Neural progenitor cell (in vitro differentiated cells): ENCODE measurements at places on chromosomes 2 and 18. TPM values are rescaled to one million over a fixed set of nuclear protein-coding genes. Genes with fewer than 3 reads are reported as not detected.

DNA sequence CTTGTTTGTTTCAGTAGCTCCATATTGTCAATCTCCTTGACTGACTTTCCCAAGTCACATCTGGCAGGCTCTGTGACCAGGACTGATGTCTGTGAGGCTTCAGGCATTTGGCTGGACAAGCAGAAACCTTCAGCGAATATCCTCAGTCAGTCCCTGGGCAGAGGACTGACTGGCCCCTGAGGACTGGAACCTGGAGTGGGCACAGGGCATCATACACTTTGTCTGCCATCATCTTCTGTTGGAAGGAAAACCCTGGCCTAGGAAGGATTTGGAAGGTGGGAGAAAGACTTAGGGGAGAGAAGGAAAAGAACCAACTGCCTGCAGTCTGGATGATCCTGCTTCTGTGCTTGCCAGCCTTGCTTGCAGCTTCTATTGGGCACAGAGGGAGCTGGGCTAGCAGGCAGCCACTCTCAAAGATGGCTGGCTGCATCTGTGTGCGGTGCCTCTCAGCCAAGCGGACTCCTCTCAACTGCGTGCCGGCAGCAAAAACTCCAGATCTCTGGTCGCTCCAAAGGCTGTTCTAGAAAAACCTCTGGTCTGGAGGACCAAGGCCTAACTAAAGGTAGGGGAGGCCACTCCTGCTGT is 126.8 kb downstream of the MARCHF4 start:
- H3K4me3 ChIP-seq: no peak overlapping the region

DNA sequence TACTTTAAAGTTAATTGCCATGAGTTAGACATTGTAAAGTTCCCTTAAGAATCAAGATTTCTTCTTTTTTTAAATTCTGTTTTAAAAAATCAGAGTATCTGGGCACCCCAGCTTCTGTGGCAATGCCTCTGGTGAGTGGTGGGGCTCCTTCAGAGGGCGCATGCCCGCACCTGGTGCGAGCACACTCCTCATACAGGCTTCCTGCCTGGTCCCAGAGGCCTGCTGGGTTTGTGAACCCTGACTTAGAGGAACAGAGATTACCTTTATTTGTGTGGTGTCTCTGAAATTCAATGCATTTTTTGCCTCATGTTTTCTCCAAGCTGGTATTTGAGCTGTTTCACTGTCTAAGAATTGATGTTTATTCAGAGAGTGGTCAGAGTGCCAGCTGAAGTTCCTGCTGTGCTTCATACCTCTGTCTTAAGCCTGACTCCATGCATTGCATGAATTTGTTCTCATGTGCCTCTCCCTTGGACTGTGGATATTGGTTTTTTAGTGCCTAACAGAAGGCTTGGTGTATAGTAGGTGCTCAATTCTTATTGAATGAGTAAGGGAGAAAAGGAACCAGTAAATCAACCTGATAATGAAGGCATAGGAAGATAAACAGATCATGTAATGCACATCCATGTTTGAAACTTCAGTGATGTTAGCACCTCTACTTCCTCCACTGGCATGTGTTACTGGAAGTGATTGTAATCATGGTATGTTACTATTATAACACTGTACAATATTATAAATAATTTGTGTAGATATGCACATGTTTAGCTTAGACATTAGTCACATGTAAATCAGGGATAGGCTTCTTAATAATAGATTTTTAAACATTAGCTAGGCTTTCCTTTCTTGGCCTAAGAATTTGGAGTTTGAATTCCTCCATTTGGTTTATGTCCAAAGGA is 29.0 kb downstream of the PHLPP1 start:
- no peak for DNase-seq
- no peaks in the 10 kb centered on the region for H3K27me3 ChIP-seq
- H3K4me1 ChIP-seq: peaks cover 45% of the 10 kb centered on the region
- no peak overlapping the region for H3K27ac ChIP-seq

GRCh38 chr2:70643715-70644114 is 90.1 kb upstream of the TGFA start:
- peak; percentile 62 for DNase-seq
- no peaks in the 10 kb centered on the region for H3K36me3 ChIP-seq
- H3K27me3 ChIP-seq: no peaks in the 10 kb centered on the region

DNA sequence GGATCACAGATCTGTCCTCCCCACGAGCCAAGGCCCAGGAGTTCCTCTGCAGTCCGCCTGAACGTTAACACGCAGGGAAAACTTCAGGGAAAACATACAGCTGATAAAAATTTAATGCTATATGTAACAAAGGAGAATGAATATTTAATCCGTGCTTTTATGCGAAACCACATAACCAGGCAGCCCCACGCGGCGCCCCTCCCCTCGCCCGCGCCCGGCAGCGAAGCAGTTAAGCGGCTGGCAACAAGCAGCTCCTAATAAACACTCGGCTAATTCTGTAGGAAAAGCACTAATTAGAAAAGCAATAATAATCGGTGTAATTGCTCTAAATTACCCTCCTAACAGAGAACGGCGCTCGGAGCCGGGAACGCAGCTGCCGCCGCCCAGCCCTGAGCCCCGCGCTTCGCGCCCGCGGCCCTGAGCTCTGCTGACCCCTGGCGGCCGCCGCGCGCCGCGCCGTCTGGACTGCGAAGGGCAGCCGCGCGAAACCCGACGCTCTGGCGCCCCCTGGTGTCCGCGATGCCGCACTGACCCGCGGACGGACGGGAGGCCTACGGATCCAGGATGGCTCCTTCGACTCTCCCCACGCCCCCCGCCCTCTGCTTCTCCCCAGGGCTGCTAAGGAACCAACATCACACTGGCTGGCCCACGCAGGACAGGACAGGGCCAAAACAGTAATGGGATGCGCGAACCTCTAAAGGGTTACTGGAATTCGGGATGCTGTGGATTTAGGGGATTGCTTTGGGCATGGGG is 181.4 kb downstream of the SMAD2 start:
- H3K27me3 ChIP-seq: peaks cover 8% of the 10 kb centered on the region
- H3K36me3 ChIP-seq: no peaks in the 10 kb centered on the region
- DNase-seq: peak; percentile 90

The PSMA8 gene
- not detected in 2 replicates for total RNA-seq

DNA sequence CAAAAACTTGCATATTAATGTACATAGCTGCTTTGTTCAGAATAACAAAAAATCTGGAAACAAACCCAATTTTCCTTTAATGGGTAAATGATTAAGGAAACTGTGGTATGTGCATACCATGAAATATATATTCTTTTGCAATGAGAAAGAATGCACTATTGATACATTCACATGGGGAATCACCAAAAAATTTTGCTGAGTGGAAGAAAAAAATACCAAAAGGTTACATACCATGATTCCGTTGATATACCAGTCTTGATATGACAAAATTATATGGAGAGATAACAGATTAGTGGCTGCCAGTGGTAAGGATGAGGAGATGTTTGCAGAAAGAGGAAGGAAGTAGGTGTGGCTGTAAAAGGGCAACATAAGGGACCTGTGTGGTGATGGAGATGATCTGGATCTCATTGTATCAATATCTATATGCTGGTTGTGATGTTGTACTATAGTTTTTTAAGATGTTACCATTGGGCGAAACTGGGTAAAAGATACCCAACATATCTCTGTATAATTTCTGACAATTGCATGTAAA is 54.6 kb upstream of the BCL2L11 start:
- no peak overlapping the region for H3K27ac ChIP-seq
- H3K27me3 ChIP-seq: no peaks in the 10 kb centered on the region
- H3K36me3 ChIP-seq: no peaks in the 10 kb centered on the region
- no peak overlapping the region for H3K4me3 ChIP-seq
- no peak for DNase-seq

DNA sequence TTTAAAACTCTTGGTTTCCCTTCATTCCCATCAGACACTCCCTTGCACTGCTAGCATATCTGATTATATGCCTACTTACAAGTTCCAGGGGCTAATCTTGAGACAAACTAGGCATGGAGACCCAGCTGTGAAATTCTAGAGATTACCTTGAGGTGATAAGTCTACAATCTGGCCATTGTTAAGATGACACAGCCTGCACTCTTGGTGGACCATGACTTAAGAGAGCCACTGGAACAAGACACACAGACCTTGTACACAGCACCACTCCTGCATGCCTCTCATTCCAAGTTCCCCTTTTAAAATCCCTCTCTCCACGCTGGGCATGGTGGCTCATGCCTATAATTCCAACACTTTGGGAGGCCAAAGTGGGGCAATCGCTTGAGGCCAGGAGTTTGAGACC is 387.2 kb upstream of the DCC start:
- no peak overlapping the region for H3K4me3 ChIP-seq
- H3K36me3 ChIP-seq: no peaks in the 10 kb centered on the region
- H3K27me3 ChIP-seq: no peaks in the 10 kb centered on the region

The GCA gene
- 63.2 and 64.8 TPM in 2 replicates for total RNA-seq

DNA sequence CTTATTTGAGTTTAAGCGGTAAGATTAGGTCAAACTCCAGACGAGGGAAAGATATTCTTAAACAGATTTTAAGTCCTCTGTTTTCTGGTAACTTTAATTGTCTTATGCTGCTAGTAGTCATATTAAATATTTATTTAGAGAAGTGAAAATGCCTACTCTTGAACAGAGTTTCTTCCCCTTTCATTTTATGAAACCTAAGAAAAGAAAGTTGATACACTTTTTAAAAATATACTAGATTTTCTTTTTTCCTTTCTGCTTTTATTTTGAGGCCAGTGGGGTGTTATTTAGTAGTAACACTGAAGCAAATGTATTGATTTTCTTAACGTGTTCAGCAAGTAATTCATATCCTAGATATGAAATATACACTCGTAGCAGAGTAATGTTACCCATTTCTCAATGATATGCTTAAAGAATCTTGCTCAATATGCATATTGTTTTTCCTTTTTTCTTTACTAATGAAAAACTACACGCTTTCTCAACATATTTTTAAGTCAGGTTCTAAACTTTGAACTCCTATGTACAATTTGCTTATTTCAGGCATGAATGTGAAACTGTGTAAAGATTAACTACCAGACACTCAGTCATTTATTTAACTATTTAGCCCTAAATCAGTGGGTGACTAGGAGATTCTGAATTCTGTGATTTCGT is 691 bp downstream of the KYNU start:
- no peak for DNase-seq
- no peak overlapping the region for H3K4me3 ChIP-seq
- no peaks in the 10 kb centered on the region for H3K4me1 ChIP-seq
- no peak overlapping the region for H3K27ac ChIP-seq
- H3K27me3 ChIP-seq: no peaks in the 10 kb centered on the region
- H3K36me3 ChIP-seq: no peaks in the 10 kb centered on the region

The ANKRD29 gene
- 0.65 and 0.81 TPM in 2 replicates for total RNA-seq

DNA sequence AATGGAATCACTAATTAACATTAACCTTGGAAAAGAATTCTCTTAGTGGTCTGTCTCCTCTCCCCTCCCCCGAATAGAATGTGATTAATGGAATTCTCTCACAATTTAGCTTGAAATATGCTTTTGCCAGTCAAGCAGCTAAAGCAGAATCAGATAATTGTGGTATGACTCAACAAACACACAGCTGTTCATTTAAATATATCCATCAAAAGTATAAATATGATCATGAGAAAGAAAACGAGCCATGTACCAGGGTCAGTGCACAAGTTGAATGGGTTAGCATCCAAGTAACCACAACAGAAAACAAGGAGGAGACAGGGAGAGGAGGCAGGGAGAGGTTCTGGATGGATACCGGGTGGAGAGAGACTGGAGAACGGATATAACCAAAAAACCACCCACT is 66.9 kb downstream of the ACVR1 start:
- H3K36me3 ChIP-seq: no peaks in the 10 kb centered on the region
- no peak overlapping the region for H3K27ac ChIP-seq
- no peak for DNase-seq
- H3K4me3 ChIP-seq: no peak overlapping the region
- H3K4me1 ChIP-seq: no peaks in the 10 kb centered on the region
- H3K27me3 ChIP-seq: no peaks in the 10 kb centered on the region

- DNase-seq: no peak
- H3K4me3 ChIP-seq: peak overlapping the region; percentile 86
- H3K4me1 ChIP-seq: peaks cover 20% of the 10 kb centered on the region
- H3K27ac ChIP-seq: no peak overlapping the region
- H3K27me3 ChIP-seq: no peaks in the 10 kb centered on the region
Measured at GRCh38 chr2:86199834-86200177, 549 bp downstream of the MRPL35 start.

The CIDEA gene
- not detected in 2 replicates for total RNA-seq

The NCL gene
- total RNA-seq: 257 and 354 TPM in 2 replicates

DNA sequence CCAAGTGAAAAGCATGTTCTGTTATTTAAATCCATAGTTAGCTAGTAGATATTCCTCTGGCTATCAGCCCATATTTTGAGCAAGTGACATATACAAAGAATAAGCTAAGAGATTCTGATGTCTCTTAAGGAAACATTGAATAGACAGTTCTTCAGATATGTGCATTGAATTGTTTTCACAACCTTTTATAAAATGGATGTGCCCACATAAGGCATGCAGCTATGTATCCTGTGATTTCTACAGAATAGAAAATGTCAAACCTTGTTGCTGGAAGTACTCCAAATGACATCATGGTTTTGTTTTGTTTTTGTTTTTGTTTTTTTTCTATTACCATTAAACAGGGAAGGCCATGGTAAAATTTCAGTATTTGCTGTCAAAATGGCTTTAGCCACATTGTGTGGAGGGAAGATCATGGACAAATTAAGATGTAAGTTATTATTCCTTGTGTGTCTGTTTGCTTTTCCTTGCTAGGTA is 95.8 kb downstream of the DTNA start:
- no peak overlapping the region for H3K27ac ChIP-seq
- DNase-seq: no peak
- H3K36me3 ChIP-seq: no peaks in the 10 kb centered on the region
- no peaks in the 10 kb centered on the region for H3K27me3 ChIP-seq
- peaks cover 17% of the 10 kb centered on the region for H3K4me1 ChIP-seq

- H3K4me3 ChIP-seq: no peak overlapping the region
- H3K36me3 ChIP-seq: no peaks in the 10 kb centered on the region
- no peak overlapping the region for H3K27ac ChIP-seq
- no peaks in the 10 kb centered on the region for H3K4me1 ChIP-seq
Measured at GRCh38 chr2:30757749-30758148, 49.5 kb downstream of the CAPN13 start.

DNA sequence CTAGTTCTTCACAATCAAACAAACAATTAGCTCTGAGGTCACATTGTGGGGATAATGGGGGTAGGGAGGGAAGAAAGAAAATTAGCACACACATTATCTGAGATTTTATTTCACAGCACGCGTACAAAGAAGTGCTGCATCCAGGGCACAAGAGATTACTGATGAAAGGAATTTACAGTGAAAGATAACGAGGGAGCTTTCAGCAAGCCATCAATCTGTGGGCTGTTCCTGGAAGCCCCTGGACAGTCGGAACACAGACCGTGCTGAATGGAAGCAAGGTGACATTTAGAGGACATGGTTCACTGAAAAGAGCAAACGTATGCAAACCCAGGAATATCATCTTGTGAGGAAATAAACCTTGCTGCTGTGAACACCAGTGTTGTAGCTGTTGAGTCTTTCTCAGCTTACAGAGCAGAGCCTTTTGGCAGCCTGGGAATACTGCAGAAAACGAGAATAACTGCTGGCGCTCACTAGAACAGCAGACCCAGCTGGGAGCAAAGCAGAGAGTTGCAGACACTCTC is 63.2 kb downstream of the SCG2 start:
- H3K36me3 ChIP-seq: no peaks in the 10 kb centered on the region
- peak; percentile 42 for DNase-seq
- peak overlapping the region; percentile 62 for H3K27ac ChIP-seq
- H3K4me1 ChIP-seq: peaks cover 13% of the 10 kb centered on the region
- no peaks in the 10 kb centered on the region for H3K27me3 ChIP-seq
- H3K4me3 ChIP-seq: no peak overlapping the region

The LYPD6 gene
- 4.1 and 4.4 TPM in 2 replicates for total RNA-seq
